Spinal cord (tissue), 10 donors: ENCODE measurements at places on chromosomes 1 and 21.

- H3K4me3 ChIP-seq, result no peak within 1 kb of the TSS
- no peak within 1 kb of the TSS for H3K27ac ChIP-seq
- no peaks in the 10 kb centered on the region for H3K4me1 ChIP-seq
- no peaks in the 10 kb centered on the region for H3K36me3 ChIP-seq
- no peaks in the 10 kb centered on the region for H3K27me3 ChIP-seq
Observed at GRCh38 chr1:24142546-24143534, at the start of gene IL22RA1. IL22RA1 (minus strand) TSS chr1:24143140; CDS start chr1:24143082, 58 bp downstream.

DNA sequence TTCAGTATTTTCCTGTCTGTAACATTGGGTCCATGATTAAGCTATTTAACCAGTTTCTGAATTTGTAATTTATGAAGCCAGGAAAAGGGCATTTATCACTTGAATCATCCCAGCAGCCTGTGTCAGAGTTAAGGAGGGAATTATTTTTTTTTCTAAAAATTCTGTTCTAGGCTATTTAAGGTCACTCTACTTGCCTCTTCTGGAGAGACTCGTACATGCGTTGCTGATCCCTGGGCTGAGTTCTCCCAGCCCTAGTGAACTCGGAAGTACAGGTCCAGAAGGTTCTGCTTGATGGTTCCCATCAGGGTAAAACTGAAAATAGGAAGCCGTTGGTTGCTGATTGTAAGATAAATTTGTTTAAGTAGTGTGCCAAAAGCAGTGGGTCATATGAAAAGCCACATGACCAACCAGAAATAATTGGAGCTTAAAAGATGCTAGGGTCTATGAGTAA, 90.7 kb downstream of the GPR88 start:
- no peak for DNase-seq
- H3K4me3 ChIP-seq, result no peak overlapping the region
- H3K27ac ChIP-seq, result no peak overlapping the region
- no peaks in the 10 kb centered on the region for H3K36me3 ChIP-seq
- no peaks in the 10 kb centered on the region for H3K27me3 ChIP-seq
- no peaks in the 10 kb centered on the region for H3K4me1 ChIP-seq

DNA sequence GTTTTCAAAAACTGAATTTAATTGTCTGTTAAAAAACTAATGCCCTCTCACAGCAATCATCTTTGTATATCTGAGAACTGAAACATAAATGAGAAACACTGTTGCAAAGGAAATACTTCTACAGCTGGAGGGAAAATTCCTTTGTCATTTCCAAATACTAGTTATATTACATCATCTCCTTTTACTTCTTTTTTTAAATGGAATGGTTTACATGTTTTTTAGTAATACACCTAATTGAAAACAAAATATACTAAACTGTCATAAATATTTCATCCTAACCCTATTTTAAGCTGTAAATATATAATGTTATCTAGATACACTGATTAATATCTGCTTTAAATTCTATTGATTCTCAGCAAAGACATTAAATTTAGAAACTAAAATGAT, 19.1 kb downstream of the CDC42BPA start:
- no peaks in the 10 kb centered on the region for H3K36me3 ChIP-seq
- no peak overlapping the region for H3K27ac ChIP-seq
- H3K4me3 ChIP-seq, result no peak overlapping the region
- no peaks in the 10 kb centered on the region for H3K27me3 ChIP-seq
- no peaks in the 10 kb centered on the region for H3K4me1 ChIP-seq
- DNase-seq, result no peak

GRCh38 chr21:39218082-39218409, 34.8 kb upstream of the PSMG1 start:
- H3K27ac ChIP-seq, result no peak overlapping the region
- no peaks in the 10 kb centered on the region for H3K4me1 ChIP-seq
- peaks cover 14% of the 10 kb centered on the region for H3K36me3 ChIP-seq
- no peak for DNase-seq
- H3K27me3 ChIP-seq, result no peaks in the 10 kb centered on the region

GRCh38 chr1:85146972-85147359, 53.9 kb downstream of the SYDE2 start:
- no peaks in the 10 kb centered on the region for H3K36me3 ChIP-seq
- H3K27me3 ChIP-seq, result no peaks in the 10 kb centered on the region
- H3K4me3 ChIP-seq, result no peak overlapping the region
- no peaks in the 10 kb centered on the region for H3K4me1 ChIP-seq
- H3K27ac ChIP-seq, result no peak overlapping the region

GRCh38 chr1:38074302-38074677, 27.7 kb upstream of the POU3F1 start:
- H3K4me3 ChIP-seq, result no peak overlapping the region
- H3K4me1 ChIP-seq, result peaks cover 19% of the 10 kb centered on the region
- no peak overlapping the region for H3K27ac ChIP-seq
- peaks cover 11% of the 10 kb centered on the region for H3K27me3 ChIP-seq

DNA sequence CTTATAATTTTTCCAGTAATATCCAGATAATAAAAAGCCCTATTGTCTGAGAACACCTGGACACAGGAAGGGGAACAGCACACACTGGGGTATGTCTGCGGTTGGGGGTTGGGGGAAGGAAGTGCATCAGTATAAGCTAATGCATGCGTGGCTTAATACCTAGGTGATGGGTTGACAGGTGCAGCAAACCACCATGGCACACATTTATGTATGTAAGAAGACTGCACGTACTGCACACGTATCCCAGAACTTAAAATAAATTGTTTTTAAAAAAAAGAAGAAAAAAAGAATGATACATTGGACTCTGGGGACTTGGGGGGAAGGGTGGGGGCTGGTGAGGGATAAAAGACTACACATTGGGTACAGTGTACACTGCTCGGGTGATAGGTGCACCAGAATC, 144.9 kb upstream of the C1orf174 start:
- H3K4me1 ChIP-seq, result peaks cover 19% of the 10 kb centered on the region
- no peaks in the 10 kb centered on the region for H3K27me3 ChIP-seq

DNA sequence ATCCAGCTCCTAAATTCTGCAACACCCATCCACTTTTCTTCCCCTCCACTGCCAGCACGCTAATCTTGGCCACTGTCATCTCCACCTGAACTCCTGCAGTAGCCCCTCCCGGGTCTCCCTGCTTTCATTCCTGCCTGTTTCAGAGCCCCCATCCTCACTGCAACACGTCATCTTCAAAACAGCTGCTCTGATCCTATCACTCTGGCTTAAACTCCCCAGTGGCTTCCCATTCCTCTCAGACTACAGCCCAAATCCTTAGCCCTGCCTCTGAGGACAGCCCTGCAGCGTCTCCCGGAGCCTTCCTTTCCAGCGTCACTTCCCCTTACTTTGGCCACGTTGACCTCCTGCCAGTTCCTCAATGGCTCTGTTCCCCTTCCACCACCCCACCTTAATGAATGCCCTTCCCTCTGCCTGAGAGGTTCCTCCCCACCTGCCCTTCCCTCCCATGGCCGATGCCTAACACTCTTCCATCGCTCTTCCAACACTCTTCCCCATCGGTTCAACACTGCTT, 22.9 kb upstream of the IFNAR2 start:
- H3K36me3 ChIP-seq, result no peaks in the 10 kb centered on the region
- no peak for DNase-seq
- H3K27ac ChIP-seq, result no peak overlapping the region
- peaks cover 3% of the 10 kb centered on the region for H3K27me3 ChIP-seq
- H3K4me1 ChIP-seq, result peaks cover 3% of the 10 kb centered on the region
- H3K4me3 ChIP-seq, result no peak overlapping the region

DNA sequence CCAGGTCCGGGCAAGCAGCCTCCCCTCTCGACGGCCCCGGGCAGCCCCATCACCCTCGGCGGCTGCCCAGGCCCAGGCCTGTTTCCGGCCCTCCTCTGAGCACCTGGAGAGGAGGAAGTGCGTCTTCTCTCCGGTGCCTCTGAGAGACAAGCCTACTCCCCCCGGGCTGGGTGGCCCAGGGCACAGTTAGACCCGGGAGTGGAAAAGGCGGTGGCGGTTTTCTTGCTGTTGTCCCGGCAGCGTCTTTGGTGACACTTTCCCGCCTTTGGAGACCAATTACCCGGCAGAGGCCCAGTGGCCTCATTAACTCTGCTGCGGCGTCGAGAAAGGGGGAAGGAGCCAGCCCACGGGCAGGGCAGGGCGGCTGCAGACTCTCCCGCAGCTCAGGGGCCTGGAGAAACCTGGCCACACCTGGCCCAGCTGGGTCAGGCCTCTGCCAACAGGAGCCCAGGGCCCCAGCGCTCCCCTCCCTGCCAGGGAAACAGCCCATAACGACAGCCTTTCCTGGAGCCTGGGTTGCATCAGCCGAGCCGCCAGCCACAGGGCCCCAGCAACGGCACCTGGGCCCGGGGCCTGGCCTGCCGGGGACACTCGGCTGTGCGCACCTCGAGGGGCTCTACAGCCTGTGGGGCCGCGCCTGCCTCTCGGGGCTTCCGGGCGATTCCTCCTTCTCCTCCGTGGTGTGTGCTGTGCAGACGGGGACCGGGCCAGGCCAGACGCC, 28.4 kb upstream of the C1orf159 start:
- no peak for DNase-seq
- H3K27me3 ChIP-seq, result peaks cover 2% of the 10 kb centered on the region
- H3K36me3 ChIP-seq, result no peaks in the 10 kb centered on the region
- H3K4me3 ChIP-seq, result no peak overlapping the region
- H3K4me1 ChIP-seq, result peaks cover 7% of the 10 kb centered on the region

DNA sequence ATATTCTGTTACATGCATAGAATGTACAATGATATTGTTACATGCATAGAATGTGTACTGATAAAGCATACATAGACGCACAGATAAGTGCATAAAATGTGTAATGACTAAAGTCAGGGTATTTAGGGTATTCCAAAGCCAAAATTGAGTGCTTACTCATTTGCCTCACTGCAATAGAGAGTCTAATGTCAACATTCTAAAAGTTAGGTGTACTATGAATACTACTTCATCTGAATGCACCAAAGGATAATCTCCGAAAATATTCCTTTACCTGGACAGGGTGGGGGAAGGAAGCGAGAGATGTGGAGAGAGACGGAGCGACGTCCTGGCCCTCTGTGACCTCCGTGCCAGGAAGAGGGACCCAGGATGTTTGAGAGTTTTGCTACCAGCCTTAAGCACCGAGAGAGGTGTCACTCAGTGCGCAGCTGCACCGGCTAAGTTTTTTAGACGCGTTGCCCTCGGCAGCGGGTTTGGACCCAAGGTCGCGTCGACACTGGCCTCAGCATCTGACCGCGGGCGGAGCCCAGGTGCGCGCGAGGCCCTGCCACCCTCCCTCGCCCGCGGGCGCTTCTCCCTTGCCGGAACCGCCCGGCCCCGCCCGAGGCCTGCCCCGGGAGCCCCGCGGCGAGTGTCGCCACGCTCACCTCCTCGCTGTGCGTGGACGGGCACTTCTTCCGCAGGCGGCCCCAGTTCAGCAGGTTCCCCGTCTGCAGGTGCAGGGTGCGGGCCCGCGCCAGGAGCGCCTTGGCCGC, 660 bp downstream of the GCLM start:
- H3K27me3 ChIP-seq, result no peaks in the 10 kb centered on the region
- peaks cover 7% of the 10 kb centered on the region for H3K4me1 ChIP-seq
- DNase-seq, result peak; percentile 14
- H3K4me3 ChIP-seq, result peak overlapping the region; percentile 57
- no peak overlapping the region for H3K27ac ChIP-seq

- H3K4me1 ChIP-seq, result no peaks in the 10 kb centered on the region
- DNase-seq, result no peak
- H3K27ac ChIP-seq, result no peak overlapping the region
- no peak overlapping the region for H3K4me3 ChIP-seq
- no peaks in the 10 kb centered on the region for H3K27me3 ChIP-seq
Observed at GRCh38 chr1:207970329-207971233, 59.7 kb upstream of the CD34 start.
